ENCODE measurements at places on chromosomes 16 and 17.

GRCh38 chr16:6846452-6846851 lies 486.2 kb upstream of the RBFOX1 start:
- DNase-seq: no peak

DNA sequence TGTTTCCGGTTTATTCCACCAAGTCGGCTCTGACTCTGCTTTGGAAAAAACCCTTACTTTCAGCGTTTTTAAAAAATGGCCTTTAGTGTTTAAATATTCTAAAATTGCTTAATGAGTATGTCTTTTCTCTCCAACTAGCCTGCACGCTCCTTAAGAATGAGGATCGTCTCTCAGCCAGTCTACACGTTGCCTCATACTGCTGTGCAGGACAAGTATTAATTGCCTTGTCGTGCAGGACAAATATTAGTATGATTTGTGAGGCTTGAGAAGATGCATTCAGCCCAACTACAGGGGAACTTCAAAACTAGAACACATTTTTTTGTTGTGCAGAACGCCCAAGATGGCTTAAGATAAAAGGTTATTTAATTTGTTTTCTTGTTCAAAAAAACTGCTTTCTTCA lies 61.2 kb downstream of the MARCHF10 start:
- no peak for DNase-seq

DNA sequence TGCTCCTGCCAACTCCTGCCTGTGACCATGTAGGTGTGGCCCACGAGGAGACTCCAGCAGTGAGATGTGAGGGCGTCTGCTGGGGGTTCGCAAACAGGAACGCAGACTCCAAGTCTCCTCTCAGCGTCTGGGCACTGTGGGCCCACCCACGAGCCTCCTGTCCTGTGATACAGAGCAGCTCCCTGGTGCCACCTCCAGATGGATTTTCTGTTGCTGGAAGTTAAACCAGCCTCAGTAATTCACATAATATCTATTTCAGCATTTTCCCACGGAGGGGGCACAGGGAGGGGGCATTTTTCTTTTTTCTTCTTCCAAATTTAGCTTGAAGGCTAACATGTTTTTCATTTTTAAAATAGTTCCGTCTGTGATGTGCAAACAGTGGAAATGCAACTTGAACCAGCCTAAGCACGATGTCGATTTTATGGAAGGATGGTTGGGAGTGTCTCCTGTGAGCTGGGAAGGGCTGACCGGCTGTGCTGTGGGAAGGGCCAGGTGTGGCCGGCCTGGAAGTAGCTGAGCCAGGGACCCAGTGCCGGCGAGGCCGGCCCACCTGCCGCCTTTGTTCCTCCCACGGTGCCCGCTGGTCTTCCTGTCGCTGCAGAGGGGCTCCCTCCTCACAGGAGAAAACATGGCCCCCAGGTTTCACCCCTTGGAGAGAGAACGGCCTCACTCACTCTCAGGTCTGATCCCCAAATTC lies 3.9 kb upstream of the RAB40B start:
- no peak for DNase-seq

- no peak for DNase-seq
Observed at GRCh38 chr17:37614823-37615222, 5.6 kb upstream of the SYNRG start.

- DNase-seq: no peak
Observed at GRCh38 chr17:45666046-45666600, 118.0 kb upstream of the CRHR1 start.

DNA sequence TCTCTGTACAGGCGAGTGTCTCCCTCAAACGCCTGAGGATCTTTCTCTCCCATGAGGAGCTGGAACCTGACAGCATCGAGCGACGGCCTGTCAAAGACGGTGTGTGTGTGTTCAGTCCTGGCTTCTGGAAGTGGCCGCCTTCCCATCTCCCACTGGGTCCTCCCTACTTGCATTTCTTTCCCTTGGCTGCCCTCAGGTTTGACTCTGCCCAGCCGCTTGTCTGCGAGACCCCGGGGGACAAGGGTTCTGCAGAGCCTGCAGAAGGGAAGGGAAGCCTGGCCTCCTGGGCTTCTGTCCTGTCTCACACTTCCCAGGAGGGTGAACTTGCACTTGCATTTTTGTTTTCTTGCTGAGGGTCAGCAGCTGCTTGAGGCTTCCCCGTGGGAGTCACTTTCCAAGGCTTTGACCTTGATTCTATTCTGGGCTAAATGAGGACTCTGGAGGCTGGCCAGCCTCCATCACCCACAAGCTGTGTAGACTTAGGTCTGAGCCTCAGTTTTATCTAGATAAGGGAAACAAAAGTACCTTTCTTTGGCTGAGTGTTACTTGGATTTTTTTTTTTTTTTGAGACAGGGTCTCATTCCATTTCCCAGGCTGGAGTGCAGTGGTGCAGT lies 122.3 kb downstream of the ABCC1 start:
- no peak for DNase-seq

DNA sequence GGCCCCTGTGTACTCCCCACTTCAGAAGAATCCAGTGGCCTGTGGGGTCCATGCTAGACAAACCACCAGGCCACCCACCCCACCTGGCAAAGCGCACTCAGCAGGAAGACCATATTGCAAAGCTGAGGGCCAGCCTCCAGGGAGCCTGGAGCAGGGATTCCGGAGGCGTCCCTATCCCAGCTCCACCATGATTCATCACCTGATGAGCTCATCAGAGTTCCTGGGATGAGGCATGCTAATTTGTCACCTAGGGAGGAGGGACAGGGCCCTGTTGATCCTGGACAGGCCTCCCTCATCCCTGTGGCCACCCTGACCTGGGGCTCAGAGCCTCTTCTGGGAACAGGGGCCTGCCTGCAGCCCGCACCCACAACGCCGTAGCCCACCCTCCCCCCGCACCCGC lies 131.6 kb upstream of the PLCG2 start:
- DNase-seq: no peak

DNA sequence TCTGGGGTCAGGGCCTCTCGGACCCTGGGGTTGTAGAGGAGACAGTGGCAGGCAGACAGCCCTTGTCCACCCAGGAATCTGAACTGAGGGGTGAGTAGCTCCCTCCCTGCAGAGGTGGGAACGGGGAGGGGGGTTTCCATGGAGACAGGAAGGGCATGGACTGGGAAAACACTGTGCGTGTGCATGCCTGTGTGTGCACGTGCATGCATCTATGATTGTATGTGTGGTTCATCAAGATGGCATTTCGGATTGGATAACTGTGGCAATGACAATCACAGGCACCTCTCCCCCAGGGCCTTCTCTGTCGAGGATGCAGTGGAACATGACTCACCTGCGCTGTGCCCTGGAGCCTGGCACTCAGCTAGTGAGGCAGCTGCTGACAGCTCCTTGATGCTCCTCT lies 6.1 kb upstream of the CD300C start:
- no peak for DNase-seq

GRCh38 chr17:70523426-70523825 lies 354.1 kb downstream of the KCNJ2 start:
- no peak for DNase-seq

DNA sequence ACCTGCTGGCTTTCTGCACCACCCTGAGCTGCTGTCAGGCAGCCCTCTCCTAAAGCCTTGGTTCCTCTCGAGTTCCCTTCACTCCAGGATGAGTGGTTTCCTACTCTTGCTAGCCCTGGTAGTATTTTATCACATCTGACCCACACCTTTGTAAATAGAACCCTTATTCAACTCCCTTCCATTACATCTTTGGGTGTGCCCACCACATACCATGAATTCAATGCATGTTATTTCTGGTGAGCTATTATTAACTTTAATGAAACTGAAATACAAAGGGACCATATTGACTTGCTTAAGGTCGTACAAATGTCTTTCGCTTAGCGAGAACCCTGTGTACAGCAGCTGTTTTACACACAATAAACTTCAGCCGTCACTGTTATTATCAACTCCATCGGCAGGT lies 521.3 kb downstream of the GRIN2A start:
- DNase-seq: no peak

GRCh38 chr17:74260525-74260850 lies 13.5 kb upstream of the DNAI2 start:
- no peak for DNase-seq

DNA sequence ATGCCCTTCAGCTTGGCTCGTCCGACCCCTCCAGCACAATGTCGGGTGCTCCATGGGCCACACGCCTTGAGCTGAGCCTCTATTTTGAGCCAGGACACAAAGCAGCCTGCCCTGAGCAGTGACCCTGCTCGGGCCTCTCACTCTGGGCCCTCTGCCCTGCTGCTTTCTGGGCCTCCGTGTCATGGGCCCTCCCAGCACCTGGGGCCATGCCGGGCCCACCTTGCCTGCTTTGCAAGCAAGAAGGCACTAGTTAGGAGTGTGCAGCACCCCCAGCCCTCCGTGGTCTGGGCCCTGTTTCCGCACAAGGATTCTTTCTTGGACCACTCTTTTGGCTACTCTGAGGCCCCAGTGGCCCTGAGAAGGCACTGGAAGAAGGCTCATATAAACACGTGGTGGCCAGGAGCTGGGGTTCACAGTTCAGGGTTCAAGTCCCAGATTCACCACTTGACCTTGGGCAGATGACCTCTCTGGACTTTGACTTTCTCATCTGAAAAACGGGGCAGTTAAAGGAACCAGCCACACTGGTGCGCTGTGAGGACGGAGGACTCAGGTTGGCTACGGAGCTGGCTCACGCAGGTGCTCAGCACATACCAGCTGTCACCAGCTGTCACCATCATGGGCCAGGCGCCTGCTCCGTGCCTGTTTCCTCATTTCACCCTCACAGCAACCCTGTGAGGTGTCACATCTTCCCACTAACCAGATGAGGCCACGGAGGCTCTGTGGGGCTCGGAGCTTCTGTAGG lies 166.0 kb upstream of the GSE1 start:
- no peak for DNase-seq

DNA sequence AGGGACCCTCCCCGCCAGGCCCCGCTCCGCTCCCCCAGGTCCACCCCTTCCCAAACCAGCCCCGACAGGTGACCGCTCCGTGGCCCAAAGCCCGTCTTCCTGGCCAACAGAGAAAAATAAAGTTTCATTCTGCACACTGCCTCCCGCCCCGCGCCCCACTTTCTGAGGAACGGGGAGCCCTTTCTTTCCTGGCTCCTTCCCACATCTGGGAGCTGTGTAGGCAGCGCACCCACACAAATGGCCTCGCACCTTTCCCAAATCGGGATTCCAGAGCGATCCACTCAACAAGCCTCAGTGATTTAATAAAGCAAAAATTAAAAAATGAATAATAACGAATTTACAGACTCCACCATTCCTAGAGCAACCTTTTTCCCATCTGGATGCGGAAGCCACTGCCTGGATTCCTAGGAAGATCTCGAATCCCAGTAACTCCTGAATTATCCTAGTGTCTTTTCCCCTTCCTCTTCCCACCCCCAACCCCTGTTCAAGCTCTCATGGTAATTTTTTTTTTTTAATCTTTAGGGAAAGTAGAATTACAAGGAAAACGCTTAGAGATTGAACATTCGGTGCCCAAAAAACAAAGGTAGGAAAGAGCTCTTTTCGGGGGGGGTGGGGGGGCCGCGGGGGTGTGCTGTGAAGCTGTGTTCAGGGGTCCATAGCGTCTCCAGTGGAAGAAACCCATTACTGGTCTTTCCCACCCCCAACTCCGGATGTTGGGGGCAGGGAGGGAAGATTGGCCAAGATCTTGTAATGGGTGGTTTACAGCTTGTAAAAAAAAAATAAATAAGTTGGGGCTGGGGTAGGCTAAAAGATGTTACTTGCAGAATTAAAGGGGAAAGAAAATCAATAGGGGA lies 1.6 kb downstream of the IGF2BP1 start:
- no peak for DNase-seq

DNA sequence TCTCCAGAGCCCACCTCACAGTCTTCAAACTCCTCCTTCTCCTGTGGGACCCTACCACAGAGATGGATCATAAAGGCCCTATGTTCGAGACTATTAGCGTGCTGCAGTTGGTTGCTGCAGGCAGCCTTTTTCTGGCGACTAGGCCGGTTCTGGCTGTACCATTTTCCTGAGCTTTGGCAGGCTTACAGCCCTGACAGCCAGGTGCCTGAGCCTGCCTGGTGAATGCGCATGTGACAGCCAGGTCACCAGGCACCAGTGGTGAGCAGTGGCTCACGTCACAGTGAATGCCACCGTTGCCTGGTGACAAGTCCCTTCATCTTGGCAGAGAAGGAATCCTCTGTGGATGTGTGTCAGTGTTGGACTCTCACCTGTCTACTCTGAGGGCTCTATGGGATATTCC lies 978.8 kb downstream of the KCNJ18 start:
- no peak for DNase-seq

- no peak for DNase-seq
Observed at GRCh38 chr17:82457929-82458178, 687 bp upstream of the NARF start.

DNA sequence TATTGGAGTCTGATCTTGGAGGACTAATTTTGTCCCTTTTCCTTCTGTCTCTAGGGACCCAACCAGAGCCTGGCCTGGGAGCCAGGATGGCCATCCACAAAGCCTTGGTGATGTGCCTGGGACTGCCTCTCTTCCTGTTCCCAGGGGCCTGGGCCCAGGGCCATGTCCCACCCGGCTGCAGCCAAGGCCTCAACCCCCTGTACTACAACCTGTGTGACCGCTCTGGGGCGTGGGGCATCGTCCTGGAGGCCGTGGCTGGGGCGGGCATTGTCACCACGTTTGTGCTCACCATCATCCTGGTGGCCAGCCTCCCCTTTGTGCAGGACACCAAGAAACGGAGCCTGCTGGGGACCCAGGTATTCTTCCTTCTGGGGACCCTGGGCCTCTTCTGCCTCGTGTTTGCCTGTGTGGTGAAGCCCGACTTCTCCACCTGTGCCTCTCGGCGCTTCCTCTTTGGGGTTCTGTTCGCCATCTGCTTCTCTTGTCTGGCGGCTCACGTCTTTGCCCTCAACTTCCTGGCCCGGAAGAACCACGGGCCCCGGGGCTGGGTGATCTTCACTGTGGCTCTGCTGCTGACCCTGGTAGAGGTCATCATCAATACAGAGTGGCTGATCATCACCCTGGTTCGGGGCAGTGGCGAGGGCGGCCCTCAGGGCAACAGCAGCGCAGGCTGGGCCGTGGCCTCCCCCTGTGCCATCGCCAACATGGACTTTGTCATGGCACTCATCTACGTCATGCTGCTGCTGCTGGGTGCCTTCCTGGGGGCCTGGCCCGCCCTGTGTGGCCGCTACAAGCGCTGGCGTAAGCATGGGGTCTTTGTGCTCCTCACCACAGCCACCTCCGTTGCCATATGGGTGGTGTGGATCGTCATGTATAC lies 8.0 kb downstream of the GPRC5C start:
- DNase-seq: no peak

- no peak for DNase-seq
Observed at GRCh38 chr16:59108374-59108773, 374.3 kb upstream of the GOT2 start.

All from stimulated activated CD4-positive, alpha-beta T cell treated with anti-CD3 and anti-CD28 coated beads, TNF-alpha, amount 100 ng/mL, for 4 hours (primary cell).